ENCODE measurements at places on chromosomes 7 and 10.

DNA sequence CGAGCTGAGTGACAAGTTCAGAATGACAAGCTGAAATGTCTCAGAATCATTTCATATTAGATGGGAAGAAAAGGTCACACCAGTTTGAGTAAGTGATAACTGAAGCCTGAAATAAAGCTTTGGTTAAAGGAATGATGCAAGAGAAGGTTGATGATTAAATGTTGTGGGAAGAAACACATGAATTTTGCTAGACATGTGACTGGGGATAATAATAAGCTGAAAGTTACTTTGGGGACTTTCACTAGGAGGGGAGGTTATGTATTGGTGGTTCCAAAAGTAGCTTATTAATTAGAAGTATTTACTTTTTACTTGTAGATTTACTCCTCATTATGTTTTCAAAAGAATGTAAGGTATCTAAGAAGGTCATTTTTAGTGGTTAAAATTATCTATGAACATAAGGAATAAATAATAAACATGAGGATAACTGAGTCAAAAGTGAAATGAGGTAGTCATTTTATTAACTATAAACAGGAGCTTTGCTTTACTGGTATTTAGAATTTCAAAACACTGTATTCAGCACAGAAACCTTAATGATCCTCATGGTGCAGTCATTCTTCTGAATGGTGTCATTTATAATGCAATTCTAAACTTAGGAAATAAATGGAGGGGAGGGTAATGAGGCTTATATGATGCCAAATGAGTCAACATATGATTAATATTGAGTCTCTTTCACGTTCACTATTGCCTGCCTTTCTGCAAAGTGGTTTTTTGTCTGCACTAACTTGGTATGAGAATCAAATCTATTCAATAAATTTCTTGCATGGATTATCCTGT lies 63.7 kb downstream of the PRKG1 start:
- no peak for DNase-seq

- DNase-seq = no peak
Observed at GRCh38 chr7:81845744-81846241, 75.9 kb upstream of the HGF start.

DNA sequence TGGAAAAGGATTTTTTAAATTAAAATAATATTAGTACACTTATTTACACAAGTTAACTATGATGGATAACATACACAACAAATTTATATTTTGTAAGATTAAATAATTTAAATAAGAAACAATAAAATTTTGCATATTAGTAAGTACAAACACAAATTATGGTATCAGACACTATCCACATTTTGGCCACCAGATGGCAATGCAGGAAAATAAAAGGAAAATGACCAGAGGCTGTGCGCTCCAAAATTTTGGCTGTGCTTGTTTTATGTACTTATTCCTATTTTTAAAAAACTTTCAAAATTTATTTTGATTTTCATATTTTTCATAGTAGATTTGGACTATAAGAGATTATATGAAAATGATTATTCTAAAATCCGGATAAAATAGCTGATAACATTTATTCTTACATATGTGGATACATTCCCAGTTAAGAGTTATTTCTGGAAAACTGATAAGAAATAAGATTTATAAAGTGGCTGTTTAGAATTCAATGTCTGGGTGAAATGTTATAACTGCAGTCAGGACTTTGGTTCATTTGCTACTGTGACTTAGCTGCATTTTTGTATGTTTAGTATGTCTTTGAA lies 274.7 kb upstream of the HGF start:
- DNase-seq = no peak

GRCh38 chr7:117172283-117172682 lies 150.6 kb downstream of the WNT2 start:
- DNase-seq = no peak

DNA sequence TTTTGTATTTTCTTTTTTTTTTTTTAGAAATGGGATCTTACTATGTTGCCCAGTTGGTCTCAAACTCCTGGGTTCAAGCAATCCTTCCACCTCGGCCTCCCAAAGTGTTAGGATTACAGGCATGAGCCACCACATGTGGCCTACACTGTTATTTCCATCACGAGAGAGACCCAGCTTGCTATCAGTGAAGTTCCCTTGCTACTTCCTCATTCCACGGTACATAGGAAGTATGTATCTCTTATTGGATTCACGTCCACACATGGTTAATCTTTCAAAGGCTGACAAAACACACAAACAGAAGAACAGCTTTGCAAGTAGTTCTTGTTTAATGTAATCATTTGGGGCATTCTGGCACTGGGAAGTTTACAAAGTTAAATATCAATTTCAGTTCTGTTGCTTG lies 50.9 kb downstream of the DCLRE1A start:
- DNase-seq = no peak

DNA sequence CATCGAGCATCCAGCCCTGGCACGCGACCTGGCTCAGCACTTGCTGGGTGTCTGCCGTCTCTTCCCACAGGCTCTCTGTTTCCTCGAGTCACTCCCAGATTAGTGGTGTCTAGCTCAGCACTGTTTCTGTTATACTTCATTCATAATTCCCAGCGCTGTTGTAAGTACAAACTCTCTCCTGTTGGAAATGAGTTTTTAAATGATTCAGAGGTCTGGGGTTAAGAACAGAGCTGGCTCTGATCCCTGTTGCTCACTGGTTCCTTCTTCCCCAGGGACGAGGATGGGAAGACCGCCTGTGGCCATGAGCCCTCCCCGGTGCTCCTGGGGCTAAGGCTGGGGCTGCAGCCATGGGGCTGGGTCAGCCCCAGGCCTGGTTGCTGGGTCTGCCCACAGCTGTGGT lies 17.3 kb upstream of the C10orf95 start:
- peak; percentile 28 for DNase-seq
